ENCODE measurements at places on chromosomes 13 and 19.
A peak's percentile ranks its signal among the peaks of the same experiment; 100 is the strongest.

DNA sequence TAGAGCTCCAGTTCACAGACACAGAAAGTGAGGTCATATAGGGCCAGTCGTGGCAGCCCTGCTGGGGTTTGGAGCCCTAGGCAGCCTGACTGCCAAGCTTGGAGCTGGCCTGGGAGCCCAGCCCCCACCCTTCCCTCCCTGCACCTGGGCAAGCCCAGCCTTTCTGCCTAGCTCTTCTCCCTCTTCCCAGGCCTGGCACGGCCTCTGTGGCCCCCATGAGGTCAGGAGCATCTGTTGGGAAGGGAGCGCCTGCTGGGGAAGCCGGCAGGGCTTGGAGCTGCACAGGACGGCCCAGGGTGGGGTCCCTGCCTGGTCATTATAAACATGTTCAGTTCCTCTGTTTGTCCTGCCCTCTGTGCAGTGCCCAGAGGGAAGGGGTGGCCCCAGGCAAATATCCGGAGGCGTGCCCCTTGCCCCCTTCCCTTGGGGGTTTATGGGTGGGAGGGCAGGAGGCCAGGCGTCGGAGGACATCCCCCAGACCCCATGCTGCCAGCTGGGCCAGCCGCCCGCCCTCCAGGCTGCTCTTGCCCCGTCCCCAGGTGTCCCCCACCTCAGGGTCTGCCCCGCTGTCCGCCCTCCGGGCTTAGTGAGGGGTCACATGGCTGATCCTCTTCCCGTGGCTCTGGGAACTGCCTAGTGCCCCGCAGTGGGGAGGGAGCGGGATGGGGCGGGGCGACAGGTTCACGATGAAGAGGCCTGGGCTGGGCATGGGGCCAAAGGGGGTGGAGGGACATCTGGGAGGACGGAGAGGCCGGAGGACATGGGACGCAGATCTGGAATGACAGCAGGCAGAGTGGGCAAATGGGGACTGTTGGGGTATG is 30.0 kb upstream of the NCCRP1 start:
- DNase-seq = no peak

DNA sequence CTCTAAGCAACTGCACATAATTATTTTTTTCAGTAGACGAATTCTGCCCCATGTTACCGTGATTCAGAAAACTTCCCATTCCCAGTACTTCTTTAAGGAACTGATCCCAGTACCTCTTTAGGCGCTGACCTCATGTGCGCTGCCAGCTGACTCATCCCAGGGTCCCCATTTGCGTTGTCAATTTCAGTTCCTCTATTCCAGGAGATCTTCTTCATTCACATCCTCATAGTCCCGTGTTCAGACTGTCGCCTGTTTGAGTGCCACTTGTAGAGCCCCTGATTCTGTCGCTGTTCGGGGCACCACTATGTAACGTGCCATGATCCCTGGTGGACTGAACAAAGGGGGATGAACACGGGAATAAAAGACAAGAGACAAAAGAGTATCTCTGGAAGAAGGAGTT is 16.4 kb downstream of the FPR3 start:
- no peak for DNase-seq

DNA sequence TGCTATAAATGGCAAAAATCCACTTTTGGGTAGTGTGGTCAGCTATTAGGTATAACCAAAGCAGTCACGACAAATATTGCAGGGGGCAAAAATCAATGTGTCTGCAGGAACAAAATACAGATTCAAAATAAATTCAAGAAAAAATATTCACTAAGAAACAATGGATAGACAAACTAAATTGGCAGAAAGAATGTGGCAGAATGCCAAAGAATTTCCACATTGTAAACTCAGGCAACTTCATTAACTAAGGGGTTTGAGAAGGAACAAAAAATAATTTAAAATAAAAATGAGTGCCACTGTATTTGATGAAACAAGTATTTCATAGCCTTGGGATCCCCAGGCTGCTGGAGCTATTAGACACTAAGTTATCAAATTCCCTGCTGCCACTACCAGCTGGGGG is 193.1 kb downstream of the VWA8 start:
- no peak for DNase-seq

GRCh38 chr19:39438270-39438934 is 2.7 kb upstream of the RPS16 start:
- DNase-seq = no peak

DNA sequence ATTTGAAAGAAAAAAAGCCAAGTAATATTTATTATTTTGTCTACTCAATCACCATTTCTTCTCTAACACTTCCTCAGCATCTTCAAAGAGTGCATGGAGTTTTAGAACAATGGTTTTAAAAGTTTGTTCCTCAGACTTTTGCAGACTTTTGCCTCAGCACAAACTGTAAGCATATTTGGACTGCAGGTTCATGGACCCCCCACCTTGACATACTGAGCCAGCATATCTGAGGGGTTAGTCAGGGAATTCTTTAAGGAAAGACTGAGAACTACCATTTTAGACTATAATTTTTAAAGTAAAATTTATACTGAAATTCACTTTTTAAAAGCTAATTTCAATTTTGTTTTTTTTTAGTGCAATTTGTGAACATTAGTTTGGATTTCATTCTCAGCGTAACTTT is 1676.8 kb upstream of the PCDH20 start:
- DNase-seq = no peak

GRCh38 chr19:51422053-51422448 is 4.6 kb upstream of the SIGLEC10 start:
- DNase-seq = peak; percentile 95

DNA sequence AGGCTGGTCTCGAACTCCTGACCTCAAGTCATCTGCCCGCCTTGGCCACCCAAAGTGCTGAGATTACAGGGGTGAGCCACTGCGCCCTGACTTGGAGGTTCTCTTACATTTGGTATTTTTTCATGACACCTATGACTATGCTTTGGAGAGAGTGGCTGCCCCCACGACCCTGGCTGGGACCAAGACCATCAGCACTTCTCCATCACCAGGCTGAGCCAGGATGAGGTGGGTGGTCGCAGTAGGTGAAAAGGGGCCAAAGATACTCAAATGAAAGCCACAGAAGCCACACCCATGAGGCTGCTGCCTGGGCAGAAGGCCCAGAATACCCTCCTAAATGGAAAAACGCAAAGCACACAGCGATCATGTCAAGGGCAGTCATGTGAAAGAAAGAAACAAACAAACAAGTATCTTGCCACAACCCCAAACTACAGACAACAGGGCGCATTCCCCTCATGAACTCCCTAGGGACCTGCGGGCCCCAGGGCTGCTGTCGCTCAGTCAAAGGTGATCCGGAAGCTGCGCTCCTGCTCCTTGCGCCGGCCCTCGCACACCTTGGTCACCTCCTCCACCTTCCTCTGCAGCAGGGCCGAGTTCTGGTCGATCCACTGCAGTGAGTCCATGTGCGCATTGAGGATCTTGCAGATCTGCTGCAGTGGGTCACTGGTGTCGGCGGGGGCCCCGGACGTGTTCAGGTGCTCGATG is 11.2 kb upstream of the IL4I1 start:
- no peak for DNase-seq

DNA sequence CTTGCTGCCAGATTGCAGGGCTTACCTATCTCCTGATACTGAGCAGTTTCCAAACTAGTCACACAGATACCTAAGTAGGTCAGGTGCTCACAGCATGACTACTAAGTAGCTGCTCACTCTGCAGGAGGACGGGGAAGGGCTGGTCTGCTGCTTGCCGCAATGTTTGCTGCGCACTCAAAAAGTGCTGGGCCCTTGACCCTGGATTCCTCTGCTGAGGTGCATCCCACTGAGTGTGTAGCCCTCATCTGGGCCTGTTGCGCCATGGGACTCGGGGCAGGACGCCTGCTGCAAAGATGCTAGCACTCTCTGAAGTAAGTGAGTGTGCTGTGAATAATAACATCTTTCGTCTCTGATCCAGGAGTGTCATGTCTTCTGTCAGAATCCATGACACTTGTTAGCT is 59.2 kb upstream of the MEDAG start:
- no peak for DNase-seq

- no peak for DNase-seq
Measured at GRCh38 chr13:20241593-20241992, 9.5 kb upstream of the GJB6 start.

GRCh38 chr13:27476943-27477703 is 26.8 kb upstream of the MTIF3 start:
- DNase-seq = peak; percentile 22

DNA sequence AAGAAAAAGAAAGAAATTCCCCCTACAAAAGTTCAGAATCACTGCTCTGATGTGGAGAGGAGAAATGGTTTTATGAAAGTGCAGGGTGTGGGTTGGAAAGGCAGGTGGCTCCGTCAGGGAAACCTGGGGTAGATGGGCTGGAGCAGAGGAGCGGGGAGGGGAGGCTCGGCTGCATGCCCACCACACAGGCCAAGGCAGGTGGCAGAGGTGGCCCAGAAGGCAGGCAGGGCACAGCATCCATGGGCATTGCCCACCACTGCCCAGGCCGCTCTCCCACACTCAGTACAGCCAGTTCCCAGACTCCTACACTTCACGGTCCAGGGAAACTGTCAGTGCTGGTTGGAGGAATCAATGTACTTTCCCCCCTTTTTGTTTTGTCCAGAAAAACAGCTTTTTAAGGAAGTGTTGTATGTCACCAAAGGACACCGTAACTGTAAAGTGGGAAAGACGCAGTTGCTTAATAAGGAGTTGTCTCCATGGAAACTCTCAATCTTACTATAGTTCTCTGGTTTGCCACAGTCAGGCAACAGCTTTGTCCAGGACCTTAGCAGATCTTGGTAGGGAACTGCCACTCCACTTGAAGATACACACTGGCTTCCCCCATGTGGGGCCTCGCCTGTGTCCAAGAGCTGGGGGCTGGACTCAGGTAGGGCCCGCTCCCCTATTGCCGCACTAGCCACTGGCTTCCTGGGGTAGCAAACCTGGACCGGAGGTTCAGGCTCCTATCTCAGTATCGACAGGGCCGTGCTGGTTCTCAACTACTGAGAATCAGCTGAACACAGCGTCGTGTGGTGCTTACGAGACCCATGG is 82.9 kb downstream of the RAB20 start:
- DNase-seq = no peak

DNA sequence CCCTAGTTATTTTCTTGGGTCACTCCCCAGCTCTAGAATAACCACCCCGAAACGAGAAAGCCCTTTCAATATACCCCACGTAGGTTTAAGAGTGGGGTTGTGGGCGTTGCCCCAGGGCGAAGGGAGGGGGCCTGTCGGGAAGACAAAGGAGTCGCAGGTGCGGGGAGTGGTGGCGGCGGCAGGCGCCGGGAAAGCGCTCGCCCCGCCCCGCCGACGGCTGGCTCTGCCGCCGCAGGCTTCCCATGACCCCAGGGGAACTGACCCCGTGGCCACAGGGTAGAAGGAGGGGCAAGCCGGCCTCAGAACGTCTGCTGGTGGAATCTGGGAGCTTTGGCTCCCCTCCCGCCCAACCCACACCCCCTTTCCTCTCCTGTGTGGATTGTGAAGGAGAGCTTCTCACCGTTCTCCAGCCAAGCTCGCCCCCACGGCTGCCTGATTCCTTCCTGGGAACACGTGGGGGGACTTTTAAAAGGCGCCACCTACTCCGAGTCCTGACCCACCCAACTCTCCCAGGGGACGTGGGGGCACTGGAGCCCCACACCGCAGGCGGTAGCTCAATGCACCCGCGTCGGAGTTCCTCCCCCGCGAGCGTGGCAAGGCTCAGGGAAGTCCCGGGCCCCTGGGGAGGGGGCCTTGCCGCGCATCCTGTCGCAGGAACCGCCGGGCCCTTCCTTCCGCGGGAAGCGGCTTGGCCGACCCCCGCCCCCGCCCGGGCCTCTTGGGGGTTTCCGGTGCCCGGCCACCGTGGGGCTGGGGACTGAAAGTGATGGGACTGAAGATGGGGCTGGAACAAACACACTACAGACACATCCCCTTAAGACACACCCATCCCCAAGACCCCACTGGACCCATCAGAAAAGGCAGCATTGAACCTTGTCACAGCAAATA is 5.5 kb downstream of the IER2 start:
- DNase-seq = peak; percentile 69

- no peak for DNase-seq
Measured at GRCh38 chr19:41957161-41957837, 1.8 kb downstream of the RABAC1 start.

DNA sequence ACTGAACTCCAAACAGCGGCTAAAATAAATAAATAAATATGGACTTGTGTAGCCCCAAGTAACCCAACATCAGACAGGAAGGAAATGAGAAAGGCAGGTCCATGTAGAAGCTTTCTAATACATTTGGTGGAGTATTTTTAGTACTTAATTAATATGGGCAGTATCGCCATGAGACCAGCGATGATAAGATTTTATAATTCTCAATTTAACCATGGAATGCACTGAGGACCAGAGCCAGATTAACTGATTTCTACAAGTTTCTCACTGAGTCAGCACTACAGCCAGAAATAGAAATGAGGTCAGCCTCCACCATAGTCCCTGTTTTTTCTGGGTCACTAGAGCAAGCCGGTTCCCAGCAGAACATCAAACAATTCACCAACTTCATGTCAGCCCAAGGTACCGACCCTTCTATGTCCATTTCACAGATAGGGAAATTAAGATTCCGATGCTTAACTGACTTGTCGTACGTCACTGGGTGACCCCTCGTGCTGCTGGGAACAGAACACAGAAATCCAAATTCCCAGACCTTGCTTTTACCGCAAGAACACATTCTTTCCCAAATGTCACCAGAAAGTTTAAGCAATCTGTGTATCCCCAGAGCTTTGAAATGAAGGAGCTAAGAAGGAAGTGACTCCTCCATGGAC is 90.4 kb downstream of the COL4A1 start:
- no peak for DNase-seq

GRCh38 chr13:64928696-64929499 is 2301.2 kb downstream of the PCDH9 start:
- DNase-seq = no peak

DNA sequence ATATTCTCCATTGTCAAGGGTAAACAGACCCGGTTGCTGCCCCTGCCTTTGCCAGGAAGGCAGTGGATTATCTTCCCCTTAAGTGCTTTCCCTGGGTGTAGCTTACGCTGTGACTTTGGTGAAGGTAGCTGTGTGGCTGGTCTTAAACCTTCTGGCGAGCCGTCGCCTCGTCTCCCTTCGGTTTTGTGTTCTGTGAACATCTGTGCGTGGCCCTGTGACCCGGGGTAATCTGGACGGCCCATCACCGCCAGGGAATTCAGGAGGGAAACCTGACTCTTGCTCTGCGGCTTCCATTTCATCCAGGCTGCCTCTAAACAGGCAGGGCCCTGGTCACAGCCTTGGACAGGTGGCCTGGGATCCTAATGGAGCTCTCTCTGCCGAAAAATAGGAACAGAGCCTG is 78.7 kb downstream of the SHISA2 start:
- no peak for DNase-seq

- no peak for DNase-seq
Measured at GRCh38 chr19:34504809-34505291, 23.3 kb downstream of the WTIP start.

- no peak for DNase-seq
Measured at GRCh38 chr13:86409466-86410241, 610.4 kb upstream of the SLITRK6 start.
